ENCODE measurements at places on chromosomes 6 and 20. TPM values are rescaled to one million over a fixed set of nuclear protein-coding genes. Genes with fewer than 3 reads are reported as not detected.

- H3K36me3 ChIP-seq = no peaks in the 10 kb centered on the region
- peaks cover 11% of the 10 kb centered on the region for H3K4me1 ChIP-seq
- DNase-seq = no peak
- H3K27ac ChIP-seq = peak overlapping the region; percentile 100
- H3K27me3 ChIP-seq = no peaks in the 10 kb centered on the region
- peak overlapping the region; percentile 97 for H3K4me3 ChIP-seq
These were observed 595 bp upstream of the SRF start for GRCh38 chr6:43170417-43170930.

DNA sequence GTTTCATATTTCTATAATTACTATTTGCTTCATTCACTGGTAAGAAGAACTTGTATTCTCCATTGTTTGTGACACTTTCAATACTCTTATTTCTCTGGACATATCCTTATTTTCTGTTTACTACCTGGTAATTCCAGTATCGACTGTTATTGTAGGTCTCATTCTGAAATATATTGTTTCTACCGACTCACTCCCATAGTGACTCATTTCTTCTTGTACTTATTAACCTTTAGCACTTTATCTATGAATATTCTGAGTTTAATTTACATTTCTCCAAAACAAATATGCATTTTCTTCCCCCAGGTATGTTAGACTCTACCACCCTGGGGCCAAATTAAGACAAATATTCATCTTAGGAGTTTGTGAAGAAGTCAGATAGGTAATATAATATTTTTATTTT, 164.5 kb upstream of the BTBD3 start:
- no peak overlapping the region for H3K4me3 ChIP-seq
- H3K27me3 ChIP-seq = no peaks in the 10 kb centered on the region
- no peak overlapping the region for H3K27ac ChIP-seq
- DNase-seq = no peak
- no peaks in the 10 kb centered on the region for H3K4me1 ChIP-seq

DNA sequence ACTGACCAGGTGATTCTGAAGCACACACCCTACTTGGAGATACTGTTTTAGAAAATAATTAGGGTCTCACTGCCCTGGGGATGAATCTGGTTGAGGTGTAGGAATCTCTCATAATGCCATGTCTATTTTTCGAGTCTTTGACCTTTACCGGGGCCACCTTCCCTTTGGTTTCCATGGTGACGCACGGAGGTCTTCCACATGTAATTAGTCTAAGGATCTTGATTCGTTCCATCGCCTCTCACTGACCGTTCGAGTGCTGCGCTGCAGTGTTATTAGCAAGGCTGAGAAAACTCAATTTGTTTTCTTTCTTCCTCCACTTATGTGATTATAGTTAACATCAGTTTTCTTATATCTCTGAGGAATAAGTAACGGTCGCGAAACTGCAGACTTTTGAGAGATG, 144.3 kb upstream of the SPACA1 start:
- no peak overlapping the region for H3K27ac ChIP-seq
- no peak for DNase-seq
- H3K27me3 ChIP-seq = no peaks in the 10 kb centered on the region
- no peaks in the 10 kb centered on the region for H3K36me3 ChIP-seq
- H3K4me1 ChIP-seq = no peaks in the 10 kb centered on the region

DNA sequence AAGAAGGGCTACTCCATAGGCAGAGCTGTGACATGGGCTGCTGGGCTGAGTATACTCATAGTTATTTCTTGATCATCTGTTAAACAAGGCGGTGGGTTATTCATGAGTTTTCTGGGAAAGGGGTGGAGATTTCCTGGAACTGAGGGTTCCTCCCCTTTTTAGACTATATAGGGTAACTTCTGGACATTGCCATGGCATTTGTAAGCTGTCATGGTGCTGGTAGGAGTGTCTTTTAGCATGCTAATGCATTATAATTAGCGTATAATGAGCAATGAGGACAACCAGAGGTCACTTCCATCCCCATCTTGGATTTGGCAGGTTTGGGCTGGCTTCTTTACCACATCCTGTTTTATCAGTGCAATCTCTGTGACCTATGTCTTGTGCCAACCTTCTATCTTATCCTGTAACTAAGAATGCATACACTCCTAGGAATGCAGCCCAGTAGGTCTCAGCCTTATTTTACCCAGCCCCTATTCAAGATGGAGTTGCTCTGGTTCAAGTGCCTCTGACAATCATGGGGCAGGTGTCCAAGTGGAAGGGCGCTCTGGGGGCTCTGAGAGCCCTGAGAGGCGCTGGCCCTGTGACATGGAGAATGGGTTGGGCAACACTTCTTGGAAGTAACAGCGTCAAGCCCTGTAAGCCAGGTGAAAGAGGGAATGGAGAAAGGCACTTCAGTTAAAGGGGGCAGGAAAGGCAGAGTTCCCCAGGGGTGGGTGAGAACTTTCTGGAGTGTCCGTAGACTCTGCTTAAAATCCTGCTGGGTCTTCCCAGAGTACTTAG, 354.2 kb upstream of the SULF2 start:
- DNase-seq = no peak
- no peaks in the 10 kb centered on the region for H3K4me1 ChIP-seq

DNA sequence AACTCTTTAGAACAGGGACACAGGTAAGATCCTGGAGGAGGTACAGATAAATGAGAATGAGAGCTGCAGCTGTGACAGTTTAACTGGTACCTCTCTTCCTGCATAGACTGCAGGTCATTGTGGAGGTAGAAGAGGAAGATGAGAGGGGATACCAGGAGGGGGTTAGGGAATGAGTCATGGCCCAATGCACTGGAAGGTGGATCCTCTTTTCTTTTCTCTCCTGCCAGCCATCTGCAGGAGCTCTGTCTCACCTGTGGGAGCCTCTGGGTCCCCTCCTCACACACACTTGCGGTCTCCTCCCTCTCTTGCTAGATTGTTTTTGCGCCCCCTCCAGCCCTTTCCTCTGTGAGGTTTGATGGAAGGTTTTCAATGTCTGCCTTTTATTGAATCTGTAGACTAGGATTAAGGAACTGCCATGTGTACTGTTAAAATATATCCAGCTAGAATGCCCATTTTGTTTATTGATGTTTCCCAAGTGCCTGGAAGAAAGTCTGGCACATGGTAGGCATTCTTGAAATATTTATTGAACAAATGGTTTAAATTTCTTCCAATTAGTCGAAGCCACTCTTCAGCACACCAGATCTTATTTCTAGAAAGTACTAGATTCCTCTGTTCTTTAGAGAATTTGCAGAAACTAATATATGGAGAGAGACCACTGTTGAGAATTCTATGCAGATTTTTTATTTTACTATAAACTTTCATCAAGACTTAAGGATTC, 13.0 kb downstream of the C6orf163 start:
- H3K4me1 ChIP-seq = no peaks in the 10 kb centered on the region
- H3K27me3 ChIP-seq = no peaks in the 10 kb centered on the region
- H3K4me3 ChIP-seq = no peak overlapping the region
- H3K27ac ChIP-seq = no peak overlapping the region
- no peaks in the 10 kb centered on the region for H3K36me3 ChIP-seq
- DNase-seq = no peak

The SGK2 gene
- total RNA-seq = 8.2 TPM

The ZFAND3 gene
- 36.0 TPM for total RNA-seq
